ENCODE measurements at places on chromosomes 1 and 21.
A peak's percentile ranks its signal among the peaks of the same experiment; 100 is the strongest.

DNA sequence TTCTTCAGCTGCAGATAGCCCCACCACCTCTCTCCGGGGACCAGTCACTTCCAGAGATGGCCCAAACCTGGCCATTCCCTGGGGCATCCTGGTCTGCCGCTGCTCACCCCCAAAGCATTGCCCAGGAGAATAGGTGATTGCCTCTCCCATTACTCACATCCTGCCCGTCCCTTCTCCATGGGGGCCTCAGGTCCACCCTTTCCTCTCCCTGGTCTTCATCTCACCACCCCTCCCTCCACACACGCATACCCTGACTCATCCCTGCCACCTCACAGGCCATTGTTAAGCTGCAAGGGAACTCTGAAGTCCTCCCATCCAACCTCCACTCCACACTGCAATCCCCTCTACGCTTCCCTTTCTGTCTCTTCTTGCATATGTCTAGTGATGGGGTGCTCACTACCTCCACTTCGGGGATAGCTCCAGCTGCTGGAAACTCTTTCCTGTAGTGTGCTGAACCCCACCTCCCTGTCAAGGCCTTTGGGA is at the start of gene PLEKHG5:
Gene PLEKHG5, minus strand, starts transcription at position 188 of the 483 bp plus-strand sequence. CDS start 14,096 bp downstream, outside the sequence.
- no peak for DNase-seq

DNA sequence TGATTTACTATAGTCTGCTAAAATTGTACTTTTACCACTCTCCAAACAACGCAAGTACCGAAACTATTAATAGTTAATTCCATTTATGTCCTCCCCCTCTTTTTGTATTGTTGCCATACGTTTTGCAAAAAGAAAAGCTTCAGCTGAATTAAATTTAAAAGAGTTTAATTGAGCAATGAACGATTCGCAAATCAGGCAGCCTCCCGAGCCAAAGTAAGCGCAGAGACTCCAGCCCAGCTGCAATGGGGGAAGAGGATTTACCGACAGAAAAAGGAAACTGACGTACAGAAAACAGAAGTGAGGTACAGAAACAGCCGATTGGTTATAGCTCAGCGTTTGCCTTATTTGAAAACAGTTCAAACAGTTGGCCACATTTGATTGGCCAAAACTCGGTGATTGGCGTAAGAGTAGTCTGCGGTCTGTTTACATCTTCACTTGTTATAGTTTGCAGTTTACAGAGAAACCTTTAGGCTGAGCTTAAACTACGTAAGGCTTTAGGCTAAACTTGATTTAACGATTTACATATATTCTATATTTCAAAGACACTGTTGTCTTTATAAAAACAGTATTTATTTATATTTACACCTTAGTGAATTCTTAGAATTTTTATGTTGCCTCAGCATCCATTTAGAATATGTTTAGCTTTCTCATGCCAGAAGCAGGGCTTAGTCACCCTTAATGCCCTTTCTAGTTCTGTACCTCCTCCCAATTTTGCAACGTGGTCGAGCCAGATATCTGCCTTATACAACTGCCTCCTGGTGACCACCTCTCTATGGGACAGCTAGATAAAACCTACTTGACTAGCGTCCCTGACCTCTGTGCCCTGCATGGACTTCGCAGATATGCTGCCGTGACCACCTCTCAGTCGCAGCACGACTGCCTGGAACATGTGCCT is 23.8 kb downstream of the CR1 start:
- DNase-seq = peak; percentile 100

DNA sequence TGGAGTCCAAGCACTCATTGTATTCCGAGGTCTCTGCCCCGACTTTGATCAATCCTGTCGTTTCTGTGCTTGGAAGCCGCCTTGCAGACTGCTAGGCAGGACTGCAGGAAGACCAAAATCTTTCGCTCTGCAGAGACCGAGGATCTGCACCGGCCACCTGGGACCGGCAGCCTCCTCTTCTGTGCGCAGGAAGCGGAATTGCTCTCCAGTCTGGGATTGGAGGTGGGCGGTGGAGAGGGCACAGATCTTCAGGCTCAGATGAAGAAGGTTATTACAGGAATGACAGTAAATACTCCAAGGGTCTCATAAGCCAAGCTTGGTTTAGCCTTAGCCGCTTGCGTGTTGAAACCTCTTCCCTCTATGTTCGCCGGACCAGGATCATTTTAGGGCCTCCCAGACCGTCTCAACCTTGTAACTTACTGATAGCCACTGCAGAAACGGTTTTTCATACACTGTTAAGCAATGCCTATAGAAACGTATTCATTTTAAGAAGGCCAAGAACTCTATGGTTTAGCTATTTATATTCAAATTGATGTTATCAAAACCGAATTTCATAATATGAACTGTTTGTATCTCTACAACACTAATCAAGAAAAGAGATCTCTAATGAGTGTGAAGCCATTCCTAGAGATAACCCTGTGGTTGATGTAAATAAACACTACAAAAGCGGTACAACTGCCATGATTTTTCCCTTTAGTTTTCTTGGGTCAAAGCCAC is 1.1 kb downstream of the MIA3 start:
- peak; percentile 55 for DNase-seq

- DNase-seq = no peak
Measured at GRCh38 chr1:157776971-157777391, at the start of gene FCRL2. FCRL2 (minus strand) TSS chr1:157777132; CDS start chr1:157777073, 59 bp downstream.

DNA sequence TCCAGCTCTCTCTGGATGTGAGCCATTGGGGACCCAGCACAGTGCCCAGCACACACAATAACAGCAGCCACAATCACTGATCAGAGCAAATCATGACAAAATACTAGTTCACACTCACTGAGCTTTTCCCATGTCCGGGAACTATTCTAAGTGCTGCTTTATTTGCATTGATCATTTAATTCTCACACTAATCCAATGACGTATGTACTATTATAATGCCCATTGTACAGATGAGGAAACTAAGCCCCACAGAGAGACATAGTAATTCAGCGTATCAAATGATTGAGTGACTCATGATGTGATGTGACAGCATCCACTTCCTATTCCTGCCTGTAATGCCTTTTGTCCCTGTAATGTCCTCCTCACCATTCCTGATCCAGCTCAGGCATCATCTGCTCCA is 1.9 kb upstream of the S100A8 start:
- DNase-seq = no peak

DNA sequence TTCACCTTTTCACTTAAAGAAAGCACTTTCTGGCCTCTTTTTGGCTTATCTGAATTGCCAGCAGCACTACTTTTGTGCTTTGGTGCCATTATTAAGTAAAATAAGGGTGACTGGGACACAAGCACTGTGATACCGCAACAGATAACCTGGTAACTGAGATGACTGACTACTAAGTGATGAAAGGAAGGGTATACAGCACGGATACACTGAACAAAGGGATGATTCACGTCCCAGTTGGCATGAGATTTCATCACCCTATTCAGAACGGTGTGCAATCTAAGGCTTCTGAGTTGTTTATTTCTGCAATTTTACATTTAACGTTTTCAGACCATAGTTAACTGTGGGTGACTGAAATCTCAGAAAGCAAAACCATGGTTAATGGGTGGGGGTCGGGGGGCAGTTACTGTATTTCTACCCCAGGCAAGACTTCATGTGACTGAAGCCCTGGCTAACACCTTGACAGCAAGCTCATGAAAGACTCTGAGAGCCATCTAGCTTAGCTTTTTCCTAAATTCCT is 102.8 kb downstream of the CLIC6 start:
- peak; percentile 12 for DNase-seq

DNA sequence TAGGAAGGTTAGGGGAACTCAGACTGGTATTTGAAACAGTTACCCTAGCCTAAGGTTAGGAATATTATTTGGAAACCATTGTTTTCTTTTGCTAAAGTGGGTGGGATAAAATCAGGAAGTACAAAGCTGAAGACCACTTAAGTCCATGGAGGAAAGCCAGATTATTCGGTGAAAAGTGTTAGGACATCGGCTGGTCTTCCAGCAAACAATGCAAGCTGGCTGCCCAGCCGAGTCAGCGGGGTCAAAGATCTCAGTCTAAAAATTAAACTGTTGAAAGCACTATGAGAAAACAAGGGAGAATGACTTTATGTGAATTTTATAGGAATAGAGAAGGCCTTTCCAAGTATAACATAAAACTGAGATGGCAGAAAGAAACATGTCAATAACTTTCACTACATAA is 231.7 kb downstream of the KCNJ6 start:
- no peak for DNase-seq

- no peak for DNase-seq
Measured at GRCh38 chr1:58714544-58714943, 14.7 kb upstream of the MYSM1 start.

- DNase-seq = peak; percentile 26
Measured at GRCh38 chr1:244968881-244969280, 104.5 kb upstream of the HNRNPU start.

DNA sequence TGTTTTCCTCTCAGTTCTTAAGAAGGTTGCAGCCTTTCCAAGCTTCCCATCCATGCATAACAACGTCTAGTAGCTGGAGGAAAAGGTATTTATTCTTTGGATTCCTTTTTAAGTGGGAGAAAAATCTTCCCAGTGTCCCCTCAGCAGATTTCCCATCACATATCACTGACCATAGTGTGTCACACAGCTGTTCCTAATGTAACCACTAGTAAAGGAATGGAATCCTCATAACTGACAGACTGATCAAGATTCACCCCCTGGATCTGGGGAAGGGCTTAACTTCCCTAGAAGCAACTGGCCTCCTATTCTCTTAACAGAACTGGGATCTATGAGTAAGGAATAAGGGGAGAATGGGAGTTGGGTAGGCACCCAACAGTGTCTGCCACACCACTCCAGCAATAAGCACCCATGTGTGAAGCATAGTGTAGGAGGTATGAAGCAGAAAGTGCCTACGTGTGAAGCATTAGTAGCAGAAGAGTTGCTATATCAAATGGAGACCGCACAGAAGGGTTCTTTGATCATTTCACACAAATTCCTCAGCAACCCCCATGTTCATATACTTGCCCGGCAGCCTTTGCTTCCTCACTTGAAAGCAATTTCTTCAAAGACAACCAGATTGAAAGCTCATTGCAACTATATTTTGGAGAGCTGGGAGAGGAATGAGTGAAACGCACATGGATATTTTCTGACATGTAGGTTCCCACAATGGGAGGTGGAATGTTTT is 28.2 kb upstream of the DNAH14 start:
- no peak for DNase-seq

GRCh38 chr1:204927673-204928641 is 57.3 kb downstream of the NFASC start:
- DNase-seq = no peak

GRCh38 chr1:91564888-91565701 is 64.4 kb downstream of the CDC7 start:
- DNase-seq = no peak

DNA sequence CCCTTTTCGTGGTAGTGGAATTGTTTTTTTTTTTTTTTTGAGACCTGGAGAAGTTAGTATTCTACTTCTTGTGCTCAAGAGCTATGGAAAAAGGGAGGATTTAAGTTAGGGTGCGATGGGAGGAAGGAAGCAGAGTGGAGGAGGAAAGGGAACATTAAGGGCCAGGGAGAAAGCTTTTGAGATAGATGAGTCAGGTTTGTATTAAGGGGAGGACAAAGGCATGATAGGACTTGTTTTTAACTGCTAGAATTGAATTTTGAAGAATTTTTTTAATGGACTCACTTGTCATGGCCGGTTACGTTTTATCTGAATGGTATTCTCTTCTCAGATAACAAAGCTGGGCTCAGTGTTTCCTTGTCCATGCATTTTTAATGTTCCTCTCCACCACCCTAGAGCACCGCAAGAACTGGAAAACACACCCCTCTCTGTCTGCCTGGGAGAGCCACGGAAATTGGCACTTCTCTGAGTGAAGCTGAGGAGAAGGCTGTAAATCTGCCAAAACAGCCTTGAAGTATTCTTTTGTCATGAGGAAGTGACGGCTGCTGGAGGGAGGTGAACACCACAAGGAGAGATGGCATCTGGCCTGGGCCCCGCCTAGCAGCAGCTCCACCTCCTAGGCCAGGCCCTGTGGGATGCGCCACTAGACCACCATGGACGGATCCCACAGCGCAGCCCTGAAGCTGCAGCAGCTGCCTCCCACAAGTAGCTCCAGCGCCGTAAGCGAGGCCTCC is 3.5 kb downstream of the NIPAL3 start:
- DNase-seq = no peak

DNA sequence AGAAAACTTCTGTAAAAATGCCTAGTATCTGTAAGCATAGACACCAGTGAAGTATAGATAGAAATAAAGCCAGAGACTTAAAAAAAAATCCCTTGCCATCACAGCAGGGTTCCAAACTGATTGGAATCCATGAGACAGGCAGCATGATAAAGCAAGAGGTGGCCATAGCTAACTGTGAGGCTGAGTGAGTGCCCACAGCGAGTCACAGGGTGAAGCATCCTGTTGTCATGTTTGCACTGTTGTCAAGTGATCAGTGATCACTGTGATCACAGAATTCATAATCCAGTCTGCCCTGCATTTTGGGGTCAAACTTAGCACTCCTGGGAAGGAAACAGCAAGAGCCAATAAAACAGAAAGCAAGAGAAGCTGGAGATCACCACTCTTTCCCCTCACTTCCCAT is 33.3 kb downstream of the LRRC8B start:
- DNase-seq = no peak

GRCh38 chr1:45767035-45767434 is 16.6 kb upstream of the IPP start:
- no peak for DNase-seq

DNA sequence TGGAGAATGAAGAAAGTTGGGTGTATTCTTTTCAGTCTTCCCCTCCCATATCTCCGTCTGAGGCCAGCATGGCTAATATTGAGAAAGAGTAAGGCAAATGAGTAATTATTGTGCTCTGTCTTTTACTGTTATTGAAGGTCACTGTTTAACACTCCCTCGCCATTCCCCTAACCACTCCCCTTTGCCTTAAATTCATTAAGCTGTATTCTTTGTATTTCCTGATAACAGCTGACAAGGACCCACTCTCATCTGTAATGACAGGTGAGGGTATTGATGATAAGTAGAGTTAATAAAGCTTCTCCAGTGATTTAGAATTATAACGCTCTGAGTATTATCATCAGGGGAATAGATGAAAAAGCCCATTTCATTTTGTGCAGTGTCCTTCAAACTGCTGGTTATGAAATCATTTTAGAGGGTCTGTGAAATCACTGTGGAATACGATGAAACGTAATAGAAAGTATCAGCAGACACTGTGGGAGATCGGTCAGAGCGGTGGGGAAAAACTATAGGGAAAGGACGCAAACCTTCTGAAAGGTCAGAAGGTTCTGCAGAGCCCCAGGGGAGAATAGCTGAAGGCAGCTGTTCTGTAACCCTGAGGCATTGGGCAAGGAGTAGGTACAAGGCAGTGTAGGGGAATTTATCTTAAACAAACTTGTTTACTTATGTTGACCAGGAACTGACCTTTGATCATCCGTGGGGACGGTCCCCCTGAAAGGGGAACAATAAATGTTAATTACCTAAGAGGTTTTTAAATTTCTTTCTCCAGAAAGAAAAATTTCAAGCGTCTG is 46.3 kb upstream of the CACYBP start:
- DNase-seq = no peak

- DNase-seq = no peak
Measured at GRCh38 chr1:94092210-94092613, 28.7 kb downstream of the ABCA4 start.

GRCh38 chr1:203906932-203907331 is 45.5 kb downstream of the SNRPE start:
- no peak for DNase-seq

- DNase-seq = no peak
Measured at GRCh38 chr1:83512373-83513193, 486.3 kb downstream of the TTLL7 start.

Measured in erythroblast (primary cell).